ENCODE measurements at places on chromosomes 11 and 22. TPM values are rescaled to one million over a fixed set of nuclear protein-coding genes. Genes with fewer than 3 reads are reported as not detected.

VSIG10L2 gene
- not detected for polyA plus RNA-seq

KCNA4 gene
- polyA plus RNA-seq = 0.18 TPM

OSBPL5 gene
- 16.5 TPM for polyA plus RNA-seq

PRR33 gene
- polyA plus RNA-seq = 0.04 TPM

EXPH5 gene
- 4.0 TPM for polyA plus RNA-seq

PIH1D2 gene
- 9.7 TPM for polyA plus RNA-seq
